Stimulated activated CD4-positive, alpha-beta T cell treated with anti-CD3 and anti-CD28 coated beads, TNF-alpha, amount 100 ng/mL, for 1 hour (primary cell): ENCODE measurements at places on chromosomes 7 and 10.

DNA sequence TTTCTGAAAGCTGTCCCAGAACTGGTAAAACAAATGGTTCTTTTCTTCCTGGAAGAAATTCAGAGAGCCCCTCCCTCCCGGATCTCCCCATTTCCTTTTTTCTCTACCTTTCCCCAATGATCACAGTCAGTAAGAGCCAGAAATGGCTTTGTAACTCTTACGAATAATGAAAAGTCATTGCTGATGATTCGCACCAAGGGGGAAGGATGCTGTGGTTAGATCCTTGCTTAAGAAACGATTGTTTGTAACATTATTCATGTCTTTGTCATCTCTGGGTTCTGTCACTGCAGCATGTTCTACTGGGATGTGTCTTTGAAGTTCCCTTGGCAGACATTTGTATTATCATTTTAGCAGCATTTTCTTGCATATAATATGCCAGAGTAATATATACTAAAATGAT, 138.9 kb downstream of the CACNB2 start:
- DNase-seq, result no peak

- no peak for DNase-seq
Observed at GRCh38 chr10:95908450-95908849, 675 bp downstream of the CC2D2B start.

DNA sequence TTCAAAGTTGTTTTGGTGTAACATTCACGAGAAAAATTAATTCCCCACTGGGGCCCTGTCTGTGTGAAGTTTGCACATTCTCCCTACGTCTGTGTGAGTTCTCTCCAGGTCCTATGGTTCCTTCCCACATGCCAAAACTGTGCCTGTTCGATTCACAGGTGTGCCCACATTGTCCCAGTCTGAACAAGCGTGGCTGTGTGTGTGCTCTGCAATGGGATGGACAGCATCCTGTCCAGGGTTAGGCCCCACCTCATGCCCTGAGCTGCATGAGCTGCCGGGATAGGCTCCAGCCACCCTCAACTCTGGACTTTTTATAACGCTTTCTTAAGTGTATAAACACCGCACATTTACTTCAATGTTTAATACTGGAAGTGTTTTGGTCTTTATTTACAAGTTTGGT, 55.4 kb downstream of the ARHGAP21 start:
- DNase-seq, result no peak

- DNase-seq, result peak; percentile 33
Observed at GRCh38 chr7:5629941-5630340, 151.5 kb downstream of the RNF216 start.

- no peak for DNase-seq
Observed at GRCh38 chr7:118449797-118450567, 225.5 kb downstream of the ANKRD7 start.

DNA sequence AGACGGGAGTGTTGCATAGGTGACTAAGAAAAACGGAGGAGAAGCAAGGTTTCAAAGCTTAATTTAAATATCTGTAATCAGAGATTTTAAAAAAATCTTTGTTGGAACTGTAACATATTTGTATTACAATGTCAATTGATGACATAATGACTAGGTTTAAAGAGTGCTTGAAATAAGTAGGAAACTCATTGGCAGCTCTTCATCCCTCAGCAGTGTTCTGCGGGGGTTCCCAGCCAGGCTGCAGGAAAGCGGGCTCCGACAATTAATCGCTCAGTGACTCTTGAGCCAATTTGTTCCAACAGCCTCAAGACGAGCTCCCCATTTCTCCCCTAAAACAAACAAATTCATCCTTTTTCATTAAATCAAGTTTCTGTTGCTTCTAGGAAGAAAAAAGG, 22.6 kb downstream of the CPXM2 start:
- DNase-seq, result no peak

GRCh38 chr10:124524991-124525653, 63.5 kb downstream of the LHPP start:
- no peak for DNase-seq

- DNase-seq, result no peak
Observed at GRCh38 chr10:79262131-79262530, 85.1 kb upstream of the PPIF start.

DNA sequence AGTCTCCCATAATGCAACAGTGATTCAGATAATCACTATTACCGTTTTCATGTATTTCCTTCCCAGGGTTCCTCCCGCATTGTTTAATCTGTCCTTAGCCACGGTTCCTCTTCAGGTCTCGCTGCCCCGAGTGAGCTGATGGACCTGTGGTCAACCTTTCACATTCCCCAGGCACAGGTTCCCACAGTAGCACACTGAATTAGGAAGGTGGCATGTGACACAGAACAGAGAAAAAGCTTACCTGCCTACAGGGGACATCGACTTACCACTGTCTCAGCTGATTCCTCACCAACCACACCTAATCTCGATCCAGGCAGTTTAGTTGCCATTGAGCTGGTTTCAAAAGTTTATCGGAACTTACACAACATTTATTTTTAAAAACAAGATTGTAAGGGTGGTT, 72.2 kb downstream of the MTURN start:
- DNase-seq, result no peak

DNA sequence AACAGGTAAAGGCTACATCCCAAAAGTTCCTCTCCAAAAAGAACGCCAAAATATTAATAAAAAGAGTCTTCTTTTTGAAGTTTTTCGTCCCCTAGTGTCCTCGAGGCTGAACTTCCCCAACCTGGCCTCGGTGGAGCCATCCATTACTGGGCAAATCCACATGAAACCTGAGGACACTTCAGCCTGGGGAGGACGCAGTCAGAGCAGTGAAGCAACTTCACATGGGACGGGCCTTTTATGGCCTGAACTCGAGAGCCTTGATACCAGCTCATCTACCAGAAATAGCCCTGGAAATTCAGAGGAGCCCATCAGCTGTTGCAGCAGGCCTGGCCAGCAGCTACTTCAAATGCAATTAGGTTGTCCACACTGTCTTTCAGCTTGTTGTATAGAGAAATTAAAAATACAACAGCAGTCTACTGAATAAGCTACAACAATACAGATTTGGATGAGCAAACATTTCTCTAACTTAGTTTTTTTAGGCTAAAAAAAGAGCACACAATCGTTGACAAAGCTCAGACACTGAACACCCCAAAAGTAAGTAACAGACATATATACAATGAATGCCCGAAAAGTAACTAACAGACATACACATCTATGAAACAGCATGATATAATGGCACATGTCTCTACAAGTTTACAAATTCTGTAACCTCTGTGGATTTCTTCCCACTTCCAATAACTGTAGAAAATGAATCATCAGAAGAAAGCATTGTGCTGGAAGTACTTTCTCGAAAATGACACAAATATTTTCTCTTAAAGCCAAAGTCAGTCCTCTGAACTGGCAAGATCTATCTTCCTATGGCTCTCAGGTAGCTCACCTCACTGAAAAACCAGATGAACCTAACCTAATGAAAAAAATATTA, at the start of gene SVIL:
Gene SVIL (minus strand): TSS at position 208 of the 862 bp plus-strand sequence. CDS start 79,913 bp downstream, outside the sequence.
- no peak for DNase-seq

DNA sequence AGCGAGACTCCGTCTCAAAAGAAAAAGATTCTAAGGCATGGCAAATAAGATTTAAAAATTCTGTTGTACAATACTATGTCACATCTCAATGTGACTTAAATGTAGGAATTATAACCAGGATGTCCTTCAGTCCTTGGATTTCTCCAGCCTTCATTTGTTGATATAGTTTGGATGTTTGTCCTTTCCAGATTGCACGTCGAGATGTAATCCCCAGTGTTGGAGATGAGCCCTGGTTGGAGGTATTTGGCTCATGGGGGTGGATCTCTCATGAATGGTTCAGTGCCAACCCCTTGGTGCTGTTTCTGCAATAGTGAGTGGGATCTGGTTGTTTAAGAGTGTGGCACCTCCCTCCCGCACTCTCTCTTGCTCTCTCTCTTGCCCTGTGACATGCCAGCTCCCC, 12.8 kb upstream of the ACHE start:
- DNase-seq, result no peak

- DNase-seq, result no peak
Observed at GRCh38 chr7:25945608-25946007, 206.4 kb upstream of the NFE2L3 start.

GRCh38 chr7:122299624-122300210, 4.8 kb downstream of the FEZF1 start:
- no peak for DNase-seq

DNA sequence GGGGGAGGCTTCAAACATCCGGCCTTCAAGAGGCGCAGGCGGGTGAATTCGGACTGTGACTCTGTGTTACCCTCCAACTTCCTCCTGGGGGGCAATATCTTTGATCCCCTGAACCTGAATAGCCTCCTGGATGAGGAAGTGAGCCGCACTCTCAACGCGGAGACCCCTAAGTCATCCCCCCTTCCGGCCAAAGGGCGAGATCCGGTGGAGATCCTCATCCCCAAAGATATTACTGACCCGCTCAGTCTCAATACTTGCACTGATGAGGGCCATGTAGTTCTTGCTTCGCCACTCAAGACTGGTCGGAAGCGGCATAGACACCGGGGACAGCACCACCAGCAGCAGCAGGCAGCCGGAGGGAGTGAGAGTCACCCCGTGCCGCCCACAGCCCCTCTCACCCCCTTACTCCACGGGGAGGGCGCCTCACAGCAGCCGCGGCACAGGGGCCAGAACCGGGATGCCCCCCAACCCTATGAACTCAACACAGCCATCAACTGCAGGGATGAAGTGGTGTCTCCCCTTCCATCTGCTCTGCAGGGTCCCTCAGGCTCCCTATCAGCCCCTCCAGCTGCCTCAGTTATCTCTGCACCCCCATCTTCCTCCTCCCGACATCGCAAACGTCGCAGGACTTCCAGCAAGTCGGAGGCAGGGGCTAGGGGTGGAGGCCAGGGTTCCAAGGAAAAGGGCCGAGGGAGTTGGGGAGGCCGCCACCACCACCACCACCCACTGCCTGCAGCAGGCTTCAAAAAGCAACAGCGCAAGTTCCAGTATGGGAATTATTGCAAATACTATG, 1.1 kb downstream of the MEPCE start:
- DNase-seq, result peak; percentile 28

DNA sequence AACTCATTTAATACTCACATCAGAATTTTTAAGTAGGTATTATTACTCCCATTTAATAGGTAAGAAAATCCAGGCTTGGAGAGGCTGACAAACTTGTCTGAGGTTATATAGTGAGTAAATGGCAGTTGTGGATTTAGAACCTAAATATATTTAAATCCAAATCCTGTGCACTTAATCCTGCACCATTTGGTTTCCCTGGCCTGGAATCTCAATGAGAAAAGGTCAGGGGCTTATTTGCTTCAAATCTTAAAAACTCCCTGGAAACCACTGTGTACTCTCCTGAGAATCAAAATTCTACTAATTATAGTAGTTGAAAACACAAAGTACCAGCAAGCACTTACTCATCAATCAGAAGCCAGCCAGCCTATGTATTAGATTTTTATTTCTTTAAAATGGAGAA, 97.7 kb downstream of the DNMBP start:
- no peak for DNase-seq

GRCh38 chr7:42236976-42237810, at the start of gene GLI3:
Gene GLI3, minus strand, starts transcription at chr7:42237209. Its CDS starts 13,956 bp downstream, at chr7:42223253.
- no peak for DNase-seq

- no peak for DNase-seq
Observed at GRCh38 chr7:20532890-20533289, 82.6 kb upstream of the ABCB5 start.

DNA sequence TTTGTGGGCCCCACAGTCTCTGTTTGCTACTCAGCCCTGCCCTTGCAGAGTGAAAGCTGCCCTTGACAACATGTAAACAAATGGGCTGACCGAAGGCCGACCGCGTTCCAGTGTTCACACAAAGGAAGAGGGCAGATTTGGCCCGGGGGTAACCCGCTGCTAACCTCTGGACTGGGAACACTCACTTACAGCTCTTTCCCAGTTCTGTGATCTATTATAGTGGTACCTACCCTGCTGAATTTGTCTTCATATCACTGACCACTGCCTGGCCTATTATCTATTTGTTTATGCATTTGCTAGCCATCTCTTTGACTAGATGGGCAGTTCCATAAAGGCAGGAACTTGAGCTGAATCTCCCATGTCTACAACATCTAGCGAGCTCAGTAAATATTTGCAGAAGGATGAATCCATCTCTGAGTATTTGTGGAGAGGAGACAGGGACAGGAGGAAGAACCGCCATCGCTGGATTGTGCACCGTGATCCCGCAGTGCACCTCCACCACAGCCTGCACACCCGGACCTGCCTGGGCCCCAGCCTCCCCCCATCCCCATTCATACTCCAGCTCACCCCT, 15.2 kb downstream of the SLC29A3 start:
- no peak for DNase-seq

DNA sequence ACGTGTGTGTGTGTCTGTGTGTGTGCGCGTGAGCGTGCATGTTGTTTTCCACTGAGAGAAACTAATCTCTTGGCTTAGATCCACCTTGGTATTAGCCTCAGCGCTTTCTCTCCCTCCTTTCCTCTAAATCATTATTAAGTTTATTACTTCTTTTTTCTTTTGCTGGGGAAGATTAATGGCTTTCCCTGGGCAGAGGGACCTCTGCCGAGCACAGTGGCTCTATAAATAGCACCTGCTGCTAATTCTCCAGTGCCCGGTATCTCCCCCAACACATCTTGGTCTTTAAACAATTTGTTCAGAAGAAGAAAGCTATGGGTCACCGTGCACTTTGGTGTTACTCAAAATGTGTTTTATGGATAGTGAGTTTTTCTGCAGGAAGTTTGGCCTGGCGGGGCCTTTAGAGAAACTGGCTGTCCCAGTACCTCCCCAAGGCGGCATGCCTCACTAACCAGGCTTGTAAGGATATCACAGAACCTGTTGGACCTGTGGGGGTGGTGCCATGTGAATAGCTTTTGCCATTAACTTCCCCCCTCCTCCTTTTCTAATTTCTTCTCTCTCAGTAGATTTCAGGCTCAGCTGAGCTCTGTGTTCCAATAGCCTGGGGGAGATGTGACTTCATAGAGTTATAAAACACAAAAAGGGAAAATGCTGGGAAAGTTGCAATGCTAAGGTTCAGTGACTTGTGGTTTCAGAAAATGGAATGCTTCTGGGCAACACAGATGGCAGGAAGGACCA, 70.1 kb upstream of the RAB11FIP2 start:
- no peak for DNase-seq
